Daoy (cell line): ENCODE measurements at places on chromosomes 3 and 15. TPM values are rescaled to one million over a fixed set of nuclear protein-coding genes. Genes with fewer than 3 reads are reported as not detected.

Gene TCF12
- 44.4 and 200 TPM in 2 replicates for total RNA-seq

DNA sequence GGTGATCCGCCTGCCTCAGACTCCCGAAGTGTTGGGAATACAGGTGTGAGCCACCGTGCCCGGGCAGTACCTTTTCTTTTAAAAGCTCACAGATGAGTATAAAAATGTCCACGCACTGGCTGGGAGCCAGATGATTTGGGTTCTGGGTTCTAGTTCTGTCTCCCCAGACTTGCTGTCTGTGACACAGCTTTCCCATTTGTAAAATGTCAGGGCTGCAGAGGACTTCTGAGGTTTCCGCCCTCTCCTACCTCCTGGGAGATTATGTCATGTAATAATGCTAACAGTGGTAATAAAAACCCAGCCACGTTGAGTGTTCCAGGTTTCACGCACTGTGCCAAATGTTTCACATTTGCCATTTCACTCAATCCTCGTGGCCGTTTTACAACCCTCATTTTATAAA, 1.3 kb upstream of the PPP4R2 start:
- no peak for DNase-seq

Gene GOLGA8S
- total RNA-seq = not detected in 2 replicates

DNA sequence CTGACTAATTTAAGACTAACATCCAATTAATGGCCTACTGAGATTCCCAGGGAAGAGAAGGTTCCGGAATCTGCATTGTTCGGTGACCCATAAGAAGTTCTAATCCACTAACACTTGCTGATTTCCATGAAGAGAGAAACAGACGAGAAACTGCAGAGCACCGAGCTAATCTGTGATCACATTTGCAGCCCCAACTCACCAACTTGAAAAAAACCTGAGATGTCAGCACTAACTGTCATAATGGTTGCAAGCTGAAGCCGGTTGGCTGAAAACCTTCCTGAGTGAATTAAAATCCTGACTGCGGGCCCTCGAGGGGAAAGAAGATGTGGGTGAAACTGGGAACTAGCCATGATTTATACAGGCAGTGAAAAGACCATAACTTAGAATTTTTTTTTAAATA, 204.8 kb upstream of the IGF1R start:
- no peak for DNase-seq

Gene ATP2B2
- total RNA-seq = 0.09 TPM in 1 of 2 replicates, not detected in the other

Gene MRPS22
- 163 and 204 TPM in 2 replicates for total RNA-seq

Gene IL16
- 0.06 TPM in 1 of 2 replicates, not detected in the other for total RNA-seq

DNA sequence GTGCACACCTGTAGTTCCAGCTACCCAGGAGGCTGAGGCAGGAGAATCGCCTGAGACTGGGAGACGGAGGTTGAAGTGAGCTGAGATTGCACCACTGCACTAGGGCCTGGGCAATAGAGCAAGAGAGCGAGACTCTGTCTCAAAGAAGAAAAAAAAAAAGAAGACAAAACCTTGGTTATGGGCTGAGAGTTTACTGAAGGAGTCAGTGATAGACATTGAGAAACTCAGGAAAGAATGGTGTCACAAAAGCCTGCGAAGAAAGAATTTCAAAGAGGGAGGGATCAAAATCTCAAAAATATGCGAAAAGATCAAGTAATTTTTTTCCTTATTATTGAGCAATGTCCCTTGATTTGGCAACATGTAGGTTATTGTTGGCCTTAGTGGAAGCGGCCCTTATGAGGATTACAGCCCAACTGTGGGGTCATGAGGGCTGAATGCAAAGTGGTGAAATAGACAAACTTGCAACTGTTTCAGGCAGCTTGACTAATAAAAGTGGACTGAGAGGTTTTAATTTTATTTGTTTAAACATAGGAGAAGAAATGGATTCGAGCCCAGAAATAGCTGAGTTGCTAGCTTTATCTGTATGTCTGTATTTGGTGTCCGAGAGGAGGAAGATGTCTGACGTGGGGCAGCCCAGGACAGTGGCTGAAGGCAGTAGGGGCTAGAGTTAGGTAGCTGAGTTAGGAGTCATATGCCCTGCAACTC, 18.8 kb upstream of the CELF6 start:
- DNase-seq = no peak

- peak; percentile 74 for DNase-seq
Measured at GRCh38 chr3:149717391-149718056, 34.8 kb downstream of the COMMD2 start.

Gene GALNT15
- 0.60 and 0.69 TPM in 2 replicates for total RNA-seq

GRCh38 chr3:49199900-49200281, 28.5 kb downstream of the KLHDC8B start:
- DNase-seq = no peak

DNA sequence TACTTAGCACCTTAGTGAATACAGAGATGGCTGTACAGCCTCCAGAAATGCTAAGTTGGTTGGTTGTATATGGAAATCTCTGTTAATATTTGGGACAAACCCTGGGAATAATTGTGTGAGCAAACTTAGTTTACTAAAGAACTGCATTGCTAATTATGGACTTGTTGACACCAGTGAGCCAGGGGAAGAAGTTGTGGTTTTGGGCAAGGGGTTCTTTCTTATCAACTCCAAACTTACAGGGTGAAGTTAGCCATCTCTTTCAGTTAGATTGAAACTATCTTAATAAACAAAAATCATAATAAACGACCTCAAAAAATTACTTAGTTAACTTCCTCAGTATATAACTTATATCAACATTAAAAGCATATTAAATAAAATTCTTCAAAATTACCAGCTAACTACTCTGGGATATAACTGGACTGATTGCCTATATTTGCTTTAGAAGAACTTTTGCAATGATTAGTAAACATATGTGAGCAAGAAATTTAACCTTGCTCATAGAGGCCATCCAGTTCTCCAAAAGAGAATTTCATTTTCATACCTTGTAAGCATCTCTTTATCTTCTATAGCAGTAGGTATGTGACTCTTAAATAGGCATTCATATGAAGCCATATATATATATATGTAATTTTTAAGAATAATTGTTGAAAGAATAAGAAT, 24.7 kb downstream of the MBNL1 start:
- no peak for DNase-seq

- no peak for DNase-seq
Measured at GRCh38 chr3:23826382-23827064, 20.8 kb downstream of the UBE2E1 start.

- peak; percentile 62 for DNase-seq
Measured at GRCh38 chr3:100420885-100421284, 19.5 kb downstream of the LNP1 start.

Gene ABTB1
- 0.95 and 2.4 TPM in 2 replicates for total RNA-seq

GRCh38 chr3:143840636-143841035, 7.6 kb downstream of the SLC9A9 start:
- no peak for DNase-seq

Gene FSD2
- total RNA-seq = not detected in 2 replicates

DNA sequence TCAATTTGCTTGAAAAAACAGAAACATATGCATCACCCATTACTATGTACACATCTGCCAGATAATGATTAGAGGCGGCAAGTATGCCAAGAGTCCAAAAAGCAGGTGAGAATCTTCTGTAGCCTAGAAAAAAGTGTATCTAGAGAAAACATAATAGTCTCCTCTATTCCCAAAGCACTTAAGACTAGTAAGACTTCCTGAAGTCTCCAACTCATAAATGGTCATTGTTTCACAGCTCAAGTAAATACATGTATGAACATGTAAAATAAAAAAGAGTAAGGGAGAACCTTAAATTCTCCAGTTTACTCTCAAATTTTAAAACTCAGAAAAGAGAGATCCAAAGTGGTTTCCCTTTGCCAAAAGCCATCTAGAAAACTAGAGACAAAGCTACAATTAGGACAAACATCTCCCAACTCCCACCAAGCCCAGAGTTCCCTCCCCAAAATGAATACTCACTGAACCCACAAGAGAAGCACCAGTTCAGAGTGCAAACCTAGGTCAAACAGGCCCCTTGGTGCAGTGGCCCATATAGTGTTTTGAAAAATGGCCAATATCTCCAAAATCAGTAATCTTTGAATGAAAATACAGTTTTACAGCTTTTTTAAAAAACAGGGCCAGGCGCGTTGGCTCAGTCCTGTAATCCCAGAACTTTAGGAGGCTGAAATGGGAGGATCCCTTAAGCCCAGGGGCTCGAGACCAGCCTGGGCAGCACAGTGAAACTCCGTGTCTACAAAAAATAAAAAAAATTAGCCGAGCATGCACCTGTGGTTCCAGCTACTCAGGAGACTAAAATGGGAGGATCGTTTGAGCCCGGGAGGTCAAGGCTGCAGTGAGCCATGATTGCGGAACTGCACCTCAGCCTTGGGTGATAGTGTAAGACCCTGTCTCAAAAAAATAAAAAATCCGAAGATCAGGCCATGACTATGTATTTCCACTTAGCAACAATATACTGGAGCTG, 11.0 kb upstream of the MAP4 start:
- no peak for DNase-seq

- DNase-seq = peak; percentile 19
Measured at GRCh38 chr3:157290766-157291165, 130.8 kb upstream of the CCNL1 start.

- peak; percentile 49 for DNase-seq
Measured at GRCh38 chr15:97014001-97014400, 683.5 kb downstream of the NR2F2 start.

- DNase-seq = no peak
Measured at GRCh38 chr3:46091046-46091445, 63.8 kb upstream of the XCR1 start.

GRCh38 chr3:28951772-28952556, 328.9 kb upstream of the RBMS3 start:
- no peak for DNase-seq

DNA sequence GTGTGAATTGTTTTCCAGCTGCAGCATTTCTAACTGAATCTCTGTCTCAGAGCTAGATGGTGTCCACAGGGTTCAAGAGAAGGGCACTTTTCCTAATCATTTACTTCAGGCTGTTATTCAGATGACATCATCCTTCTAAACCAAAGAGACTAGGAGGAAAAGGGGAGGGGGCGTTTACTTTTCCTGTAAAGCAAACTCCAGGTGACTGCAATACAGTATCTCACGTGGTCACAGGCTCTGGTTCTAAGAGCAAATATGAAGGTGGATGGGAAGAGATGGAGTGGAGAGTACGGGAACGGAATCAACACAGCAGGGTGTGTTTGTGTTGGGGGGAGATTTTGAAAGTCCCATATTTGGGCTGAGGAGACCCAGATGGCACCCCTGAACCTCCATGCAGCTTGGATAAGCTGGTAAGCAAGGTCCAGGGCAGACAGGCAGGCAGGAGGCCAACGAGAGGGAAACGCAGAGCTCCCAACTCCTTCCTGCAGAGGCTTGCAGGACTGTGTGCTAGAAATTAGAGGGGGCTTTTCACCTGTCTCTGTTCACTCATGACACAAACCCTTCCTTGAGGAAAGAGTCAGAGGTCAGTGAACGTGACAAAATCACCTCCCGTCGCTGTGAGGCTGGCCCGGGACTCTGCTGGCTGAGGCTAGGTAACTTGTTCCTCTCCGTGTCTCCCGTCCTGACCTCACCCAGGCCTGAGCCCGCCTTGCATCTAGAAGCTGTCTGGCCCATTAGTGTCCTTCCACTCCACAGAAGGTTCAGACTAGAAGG, 151.2 kb downstream of the OPA1 start:
- DNase-seq = no peak

DNA sequence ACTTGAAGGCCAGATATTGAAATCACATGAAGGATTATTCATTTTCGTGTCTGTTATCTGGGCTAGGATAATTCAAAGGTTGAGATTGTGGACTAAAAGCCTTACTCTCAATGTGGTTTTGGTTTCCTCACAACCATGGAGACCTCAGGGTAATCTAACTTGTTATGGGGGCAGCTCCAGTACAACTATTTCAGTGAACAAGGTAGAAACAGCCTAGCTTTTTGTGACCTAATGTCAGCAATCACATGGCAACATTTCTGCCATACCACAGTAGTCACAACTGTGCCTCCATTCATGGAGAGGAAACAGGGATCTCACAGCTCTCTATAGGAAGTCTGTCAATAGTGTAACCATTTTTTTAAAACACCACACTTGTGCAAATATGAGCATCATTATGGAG, 62.4 kb upstream of the RARB start:
- no peak for DNase-seq

DNA sequence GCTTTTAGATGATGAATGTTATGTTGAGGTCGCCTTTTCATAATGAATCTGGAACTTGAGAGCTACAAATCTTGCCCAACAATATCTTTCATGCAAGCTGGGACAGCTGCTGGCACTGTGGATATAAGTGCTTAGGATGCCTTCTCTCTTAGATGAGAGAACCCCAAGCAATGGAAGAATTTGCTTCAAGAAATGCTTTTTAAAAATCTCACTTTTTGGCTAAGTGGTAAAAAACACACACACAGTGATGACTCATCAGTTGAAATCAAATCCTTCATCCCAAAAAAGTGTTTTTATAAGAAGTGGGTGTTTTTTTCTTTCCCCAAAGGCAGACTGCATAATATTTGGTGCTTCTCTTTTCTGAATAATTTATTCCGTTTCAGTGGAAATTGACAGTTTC, 38.4 kb upstream of the GALNT15 start:
- no peak for DNase-seq

Gene BNC1
- 8.5 and 9.1 TPM in 2 replicates for total RNA-seq

Gene C3orf49
- not detected in 2 replicates for total RNA-seq

DNA sequence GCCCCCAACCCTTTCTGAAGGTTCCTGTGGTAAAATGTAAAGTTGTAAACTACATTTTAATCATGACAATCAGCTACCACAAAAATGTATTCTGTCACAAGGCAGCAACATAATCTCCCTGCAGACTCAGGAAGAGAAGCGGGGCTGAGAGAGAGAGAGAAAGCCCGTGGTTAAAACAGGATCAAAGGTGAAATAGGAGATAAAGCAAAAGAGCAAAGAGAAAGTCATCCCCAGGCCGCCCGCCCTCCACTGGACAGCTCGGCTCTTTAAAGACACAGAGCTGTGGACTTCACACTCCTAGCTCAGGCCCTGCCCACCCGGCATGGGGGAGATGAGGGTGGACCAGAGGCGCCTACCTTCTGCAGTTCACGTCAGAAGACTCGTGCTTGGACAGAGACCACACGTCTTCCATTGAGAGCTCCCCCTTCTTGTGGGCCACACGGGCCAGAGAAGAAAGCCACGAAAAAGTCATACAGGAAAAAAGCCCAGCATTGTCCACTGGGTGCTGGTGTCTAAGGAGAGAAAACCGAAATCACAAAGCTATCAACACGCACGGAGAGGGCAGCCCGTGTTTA, 29.4 kb downstream of the ABCC5 start:
- no peak for DNase-seq

- DNase-seq = peak; percentile 10
Measured at GRCh38 chr3:12046406-12046805, 42.2 kb downstream of the SYN2 start.

GRCh38 chr3:150722267-150722666, 18.5 kb upstream of the ERICH6 start:
- no peak for DNase-seq

- DNase-seq = no peak
Measured at GRCh38 chr15:88838667-88839066, 35.4 kb downstream of the ACAN start.

DNA sequence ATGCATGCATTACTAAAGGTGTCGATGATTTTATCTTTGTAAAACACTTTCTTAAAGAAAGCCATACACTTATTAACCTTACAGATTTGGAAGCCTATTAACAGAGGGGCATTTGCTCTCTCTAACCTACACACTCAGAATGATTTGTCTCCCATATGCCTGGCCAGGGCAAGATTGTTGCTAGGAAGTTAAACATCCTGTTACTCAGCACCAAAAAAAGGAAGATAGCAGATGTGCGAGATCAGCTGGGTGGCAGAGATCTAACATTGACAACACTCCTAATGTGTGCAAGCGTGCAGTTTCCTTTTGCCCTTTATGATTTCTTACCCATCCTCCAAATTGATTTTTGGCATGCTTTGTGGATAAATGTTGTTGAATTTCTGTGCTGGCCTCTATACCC, 73.9 kb upstream of the TMEM108 start:
- no peak for DNase-seq

GRCh38 chr3:141076797-141077571, 25.8 kb downstream of the SPSB4 start:
- peak; percentile 61 for DNase-seq

Gene PTH1R
- total RNA-seq = not detected in 2 replicates
